ENCODE measurements at places on chromosomes 6 and 20.

DNA sequence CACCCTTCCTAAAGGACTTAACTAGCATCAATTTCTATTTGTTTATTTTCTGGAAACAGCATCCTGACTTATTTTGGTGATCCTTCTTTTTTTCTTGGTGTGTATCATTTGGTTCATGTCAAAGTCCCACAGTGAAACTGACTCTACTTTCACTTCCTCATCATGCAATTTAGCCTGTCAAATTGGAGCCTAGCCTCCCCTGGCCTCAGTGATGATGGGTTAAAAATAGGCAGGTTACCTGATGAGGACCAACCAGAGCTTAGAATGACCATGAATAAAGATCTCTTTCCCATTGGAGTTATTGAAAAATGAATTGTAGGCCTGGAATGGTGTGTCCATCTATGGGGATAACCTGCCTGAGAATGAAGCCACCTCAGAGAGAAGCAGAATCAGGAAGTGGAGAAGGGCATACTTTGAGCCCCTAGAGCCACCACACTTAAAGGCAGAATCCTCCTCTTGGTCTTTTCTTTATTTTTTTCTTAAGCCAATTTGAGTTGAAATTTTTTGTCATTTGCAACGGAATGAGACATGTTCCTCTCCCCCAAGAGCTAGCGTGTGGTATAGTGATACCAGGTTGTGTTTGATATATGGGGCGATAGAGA, 105.6 kb downstream of the BTBD3 start:
- DNase-seq, result no peak

DNA sequence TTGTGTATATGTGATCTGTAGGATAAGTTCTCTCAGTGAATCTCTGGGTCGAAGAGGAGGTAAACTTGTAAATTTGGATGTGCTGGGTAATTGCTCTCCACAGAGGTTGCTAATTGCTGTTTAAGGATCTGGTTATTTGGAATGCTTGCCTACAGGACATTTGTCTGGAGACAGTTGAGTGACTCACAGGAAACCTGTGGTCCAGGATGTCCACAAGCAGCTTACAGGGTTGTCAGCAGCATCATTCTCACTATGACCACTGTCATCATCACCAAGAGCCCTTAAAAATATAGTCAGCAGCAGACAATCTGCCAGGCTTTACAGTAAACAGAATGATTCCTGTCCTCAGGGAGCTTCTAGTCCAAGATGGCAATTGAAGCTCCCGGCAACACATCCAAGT, 31.2 kb upstream of the KCNK5 start:
- DNase-seq, result no peak

DNA sequence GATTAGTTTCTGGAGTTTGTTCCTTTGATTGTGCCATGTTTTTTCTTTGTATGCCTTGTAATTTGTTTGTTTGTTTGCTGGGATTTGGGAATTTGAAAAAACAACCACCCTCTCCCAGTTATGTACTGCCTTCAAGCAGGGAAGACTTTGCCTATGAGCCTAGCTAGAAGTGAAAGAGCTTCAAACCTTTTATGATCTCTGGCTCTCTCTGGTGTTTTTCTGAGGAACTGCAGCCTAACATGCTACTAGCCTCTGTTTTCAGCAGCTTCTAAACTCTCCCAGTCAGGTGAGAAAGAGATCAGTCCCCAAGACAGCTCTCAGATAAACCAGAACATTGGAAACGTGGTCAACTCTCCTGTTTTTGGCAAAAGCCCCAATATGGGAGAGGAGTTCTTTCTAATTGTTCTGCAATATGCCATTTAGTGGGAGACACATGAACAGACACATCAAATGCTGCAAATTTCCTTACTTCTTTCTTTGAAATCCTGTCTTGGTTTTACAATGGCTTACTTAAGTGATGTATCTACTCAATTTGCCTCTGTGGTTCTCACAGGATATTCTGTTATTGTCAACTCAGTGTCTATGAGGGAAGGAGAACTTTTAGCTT, 58.9 kb upstream of the SERINC1 start:
- peak; percentile 80 for DNase-seq

DNA sequence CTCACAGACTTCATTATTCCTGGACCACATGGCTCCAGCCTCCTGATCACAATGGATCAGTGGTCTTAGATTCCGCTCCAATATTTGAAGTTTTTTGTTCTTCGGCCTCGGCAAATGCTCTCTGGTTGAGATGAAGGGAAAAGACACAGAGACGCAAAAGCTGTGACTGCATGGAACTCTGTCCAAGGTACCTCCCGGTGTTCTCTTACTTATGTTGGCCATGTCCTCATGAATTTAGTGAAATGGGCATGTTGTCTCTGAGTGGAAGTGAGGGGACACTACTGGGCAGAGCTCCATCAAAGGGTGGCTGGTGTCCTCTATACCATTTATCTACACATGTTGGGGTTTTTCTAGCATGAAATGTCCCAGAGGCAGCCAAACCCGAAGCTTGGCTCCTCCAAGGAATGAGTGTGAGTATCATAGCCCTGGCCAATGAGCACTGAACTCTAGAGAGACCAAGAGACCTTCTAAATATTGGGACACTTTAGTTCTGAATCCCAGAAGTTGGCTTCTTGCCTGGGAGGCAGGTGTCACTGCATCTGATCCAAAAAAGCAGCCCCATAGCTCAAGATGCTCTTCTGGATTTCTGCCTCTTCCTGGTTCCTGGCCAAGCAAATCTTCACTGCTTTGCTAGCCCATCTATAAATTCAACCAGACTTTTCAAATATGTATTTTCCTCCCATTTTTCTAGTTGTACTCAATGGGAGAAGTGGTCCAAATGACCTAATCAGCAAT, 34.1 kb downstream of the HLA-G start:
- DNase-seq, result peak; percentile 3

GRCh38 chr6:114039841-114040240, 68.9 kb upstream of the HDAC2 start:
- no peak for DNase-seq

- DNase-seq, result no peak
Observed at GRCh38 chr6:139112561-139112960, 22.3 kb upstream of the HECA start.

- DNase-seq, result no peak
Observed at GRCh38 chr6:105251689-105252088, 71.9 kb upstream of the POPDC3 start.

DNA sequence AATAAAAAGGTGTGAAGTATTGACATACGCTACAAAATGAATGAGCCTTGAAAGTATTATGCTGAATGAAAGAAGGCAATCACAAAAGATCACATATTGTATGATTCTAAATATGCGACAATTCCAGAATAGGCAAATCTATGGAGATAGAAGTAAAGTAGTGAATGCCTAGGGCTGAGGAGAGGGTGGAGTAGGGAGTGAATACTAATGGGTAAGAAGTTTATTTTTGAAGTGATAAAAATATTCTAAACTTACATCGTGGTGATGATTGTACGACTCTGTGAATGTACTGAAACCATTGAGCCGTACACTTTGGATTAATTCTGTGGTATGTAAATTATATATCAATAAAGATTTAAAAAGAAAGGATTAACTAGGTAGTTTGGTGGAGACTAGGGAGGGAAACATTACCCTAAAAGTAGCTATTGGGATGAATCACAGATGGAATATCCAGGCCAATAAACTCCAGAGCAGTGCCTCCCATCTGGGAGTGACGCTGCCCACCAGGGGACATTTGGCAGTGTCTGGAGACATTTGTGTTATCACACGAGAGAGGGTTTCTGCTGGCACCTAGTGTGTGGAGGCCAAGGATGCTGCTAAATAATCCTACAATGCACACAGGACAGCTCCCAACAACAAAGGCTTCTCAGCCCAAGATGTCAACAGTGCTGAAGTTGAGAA, 214.2 kb upstream of the PCSK2 start:
- no peak for DNase-seq

- DNase-seq, result no peak
Observed at GRCh38 chr20:32114305-32114960, 4.9 kb downstream of the TM9SF4 start.

DNA sequence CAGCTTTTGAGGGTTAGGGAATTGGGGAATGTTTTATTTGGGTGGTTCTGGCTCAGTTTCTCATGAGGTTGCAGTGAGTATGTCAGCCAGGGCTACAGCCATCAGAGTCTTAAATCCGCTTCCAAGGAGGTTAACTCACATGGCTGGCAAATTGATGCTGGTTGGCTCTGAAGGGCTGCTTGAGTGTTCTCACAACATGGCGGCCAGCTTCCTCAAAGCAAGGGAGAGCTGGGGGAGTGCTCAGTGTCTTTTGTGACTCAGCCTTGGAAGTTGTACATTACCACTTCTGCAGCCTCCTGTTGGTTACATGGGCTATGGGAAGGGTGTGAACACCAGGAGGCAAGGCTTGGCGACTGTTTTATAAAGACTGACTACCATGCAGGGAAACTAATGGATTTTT, 17.8 kb upstream of the PPP1R3G start:
- no peak for DNase-seq

All from cardiac fibroblast (primary cell).